ENCODE measurements at places on chromosomes 7 and 10.

DNA sequence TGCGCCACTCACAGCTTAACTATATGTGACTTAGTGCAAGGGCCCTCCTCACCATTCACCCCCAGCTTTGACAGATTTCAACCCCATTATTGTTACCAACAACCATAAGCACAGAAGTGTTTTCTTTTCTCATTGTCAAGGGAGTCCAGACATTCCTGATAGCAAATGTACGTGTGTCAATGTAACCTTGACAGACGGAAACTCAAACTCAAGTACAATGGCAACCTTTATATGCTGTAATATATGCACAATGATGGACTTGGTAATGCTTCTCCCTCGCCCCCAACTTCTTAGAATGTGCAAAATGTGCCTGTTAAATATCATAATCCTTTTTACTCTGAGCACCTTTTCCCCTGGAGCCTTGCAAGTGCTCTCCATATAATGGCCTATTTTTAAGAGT, 34.7 kb downstream of the CYCS start:
- DNase-seq, result no peak

DNA sequence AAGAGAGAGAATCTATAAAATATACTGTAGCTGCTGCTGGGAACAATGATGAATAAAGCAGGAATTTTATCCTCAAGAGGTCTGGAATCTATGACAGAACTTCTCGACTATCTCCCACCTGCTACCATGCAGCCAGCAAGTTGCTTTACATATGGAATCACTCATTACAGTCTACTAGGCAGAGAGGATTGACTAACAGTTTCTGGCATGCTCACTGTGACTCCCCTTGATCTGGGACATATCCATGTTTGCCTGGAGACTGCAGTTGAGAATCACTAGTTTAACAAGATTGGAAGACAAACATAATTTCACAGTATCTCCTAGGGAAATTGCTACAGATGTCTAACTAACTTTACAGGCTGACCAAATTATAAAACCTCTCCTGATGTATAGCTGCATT, 13.3 kb downstream of the GPR37 start:
- DNase-seq, result no peak

GRCh38 chr10:56606202-56606601, 245.1 kb upstream of the ZWINT start:
- no peak for DNase-seq

DNA sequence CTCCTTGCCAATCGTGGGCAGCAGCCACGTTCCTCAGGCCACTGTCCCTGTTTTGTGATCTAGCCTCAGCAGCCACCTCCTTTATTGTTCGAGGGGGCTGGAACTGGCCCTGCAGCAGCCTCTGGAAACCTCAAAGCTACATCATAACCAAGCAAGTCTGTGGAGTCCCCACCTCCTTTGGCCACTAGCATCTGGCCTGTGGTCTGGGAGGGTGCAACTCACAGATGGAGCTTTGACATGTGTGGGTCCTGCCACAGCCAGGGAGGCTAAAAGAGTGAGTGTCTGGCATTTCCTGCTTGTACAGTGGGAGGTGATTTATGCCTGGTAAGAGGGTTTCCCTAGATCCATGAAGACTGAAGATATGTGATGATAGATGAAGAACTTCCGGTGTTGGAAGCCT, 32.3 kb upstream of the NUB1 start:
- no peak for DNase-seq

DNA sequence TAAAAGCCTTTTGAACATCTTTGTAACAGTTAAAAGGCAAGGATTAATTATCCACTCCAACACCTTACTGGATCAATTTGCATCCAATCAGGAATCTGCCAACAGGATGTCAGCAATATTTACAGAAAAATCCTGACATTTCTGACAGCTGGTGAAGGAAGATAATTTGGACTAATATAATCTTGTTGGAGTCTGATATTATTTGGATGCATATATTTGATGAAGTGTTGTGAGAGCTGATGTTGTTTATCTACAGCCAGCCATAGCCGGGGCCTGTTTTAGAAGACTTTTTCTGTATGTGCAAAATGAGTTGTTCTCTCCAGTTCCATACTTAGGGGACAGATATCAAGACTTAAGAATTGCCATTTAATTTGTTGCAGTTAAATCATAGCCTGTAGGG, 91.1 kb downstream of the GPR37 start:
- DNase-seq, result no peak

DNA sequence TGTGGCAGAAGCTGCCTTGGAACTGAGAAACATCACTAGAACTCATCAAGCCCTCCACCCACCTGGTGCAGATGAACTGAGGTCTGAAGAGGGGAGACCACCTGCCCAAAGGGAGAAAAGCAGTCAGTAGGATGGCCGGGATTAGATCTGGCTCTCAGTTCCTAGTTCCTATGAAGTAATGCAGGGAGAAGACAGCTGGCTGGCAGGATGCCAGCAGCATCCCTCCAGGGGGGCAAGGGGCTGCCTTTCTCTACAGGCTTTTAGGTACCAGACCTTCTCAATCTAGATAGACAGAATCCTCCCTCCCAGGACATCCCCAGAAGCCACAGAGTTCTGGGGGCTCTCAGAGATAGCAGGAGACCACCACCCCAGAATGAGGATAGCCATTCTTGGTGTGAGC, 7.8 kb downstream of the CRHR2 start:
- DNase-seq, result no peak

- no peak for DNase-seq
Observed at GRCh38 chr7:90173127-90173844, 19.0 kb downstream of the STEAP1 start.

DNA sequence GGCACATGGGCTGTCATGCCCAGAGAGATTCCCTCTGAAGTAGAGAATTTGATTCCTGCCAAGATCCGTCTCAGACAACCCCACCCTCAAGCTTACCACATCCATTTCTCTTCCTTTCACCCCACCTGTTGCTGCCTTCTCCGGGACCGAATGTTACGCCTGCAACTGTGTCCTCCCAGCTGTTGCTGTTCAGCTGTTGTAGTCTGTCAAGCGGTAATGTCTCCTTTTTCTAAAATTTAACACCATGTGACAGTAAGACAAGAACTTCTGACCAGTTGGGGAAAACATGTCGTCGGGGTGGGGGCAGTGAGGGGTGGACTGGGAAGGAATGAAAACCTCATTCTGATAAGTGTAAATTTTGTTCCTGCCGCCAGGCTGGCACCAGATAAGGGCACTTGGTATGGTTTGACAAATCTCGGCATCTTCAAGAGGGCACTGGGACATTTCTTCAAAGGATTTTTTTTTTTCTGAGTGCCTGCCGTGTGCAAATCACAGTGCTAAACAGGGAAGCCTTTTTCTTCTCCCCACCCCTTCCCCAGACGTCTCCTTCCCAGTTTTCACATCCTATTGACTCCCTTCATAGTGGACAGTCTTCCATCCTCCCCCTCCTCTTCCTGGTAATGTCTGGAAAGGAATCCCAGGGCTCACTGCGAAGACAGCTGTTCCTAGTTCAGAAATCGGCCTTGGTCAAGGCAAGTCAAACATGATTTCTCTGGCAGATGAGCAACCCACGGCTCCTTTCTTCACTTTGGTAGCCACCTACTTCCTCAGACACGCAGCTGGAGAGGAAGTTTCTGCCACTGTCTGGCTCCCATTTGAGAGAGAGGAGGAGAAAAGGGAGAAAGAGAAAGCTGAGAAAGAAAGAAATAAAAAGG, 5.0 kb upstream of the CELF2 start:
- DNase-seq, result no peak

- DNase-seq, result no peak
Observed at GRCh38 chr10:59131666-59132065, 44.8 kb upstream of the PHYHIPL start.

GRCh38 chr10:44197646-44198045, 187.3 kb downstream of the CXCL12 start:
- DNase-seq, result no peak

GRCh38 chr10:69222157-69223027, 2.3 kb downstream of the HKDC1 start:
- DNase-seq, result peak; percentile 85
